ENCODE measurements at places on chromosomes 1 and 21. TPM values are rescaled to one million over a fixed set of nuclear protein-coding genes. Genes with fewer than 3 reads are reported as not detected.

Gene CLCNKB
- not detected for total RNA-seq

Gene PAPPA2
- total RNA-seq: not detected

Gene VHLL
- not detected for total RNA-seq

Gene IVL
- 0.03 TPM for total RNA-seq

Gene C1orf87
- total RNA-seq: not detected

Gene SPATA21
- total RNA-seq: 0.06 TPM

Gene FCRL6
- not detected for total RNA-seq

Gene SLC44A3
- 2.1 TPM for total RNA-seq

Gene CACNA1E
- total RNA-seq: not detected

Gene PADI3
- total RNA-seq: 1.3 TPM

Gene BLACAT1
- total RNA-seq: not detected

Gene MATN1
- total RNA-seq: 0.05 TPM

Gene CALML6
- 0.24 TPM for total RNA-seq
